ENCODE measurements at places on chromosomes 6 and 20. TPM values are rescaled to one million over a fixed set of nuclear protein-coding genes. Genes with fewer than 3 reads are reported as not detected.
A peak's percentile ranks its signal among the peaks of the same experiment; 100 is the strongest.

The SEMG1 gene
- not detected for polyA plus RNA-seq

The SPACA1 gene
- not detected for polyA plus RNA-seq

The CFB gene
- 5.0 TPM for polyA plus RNA-seq

The HLA-DOB gene
- polyA plus RNA-seq: not detected

The MEI4 gene
- polyA plus RNA-seq: 2.7 TPM

DNA sequence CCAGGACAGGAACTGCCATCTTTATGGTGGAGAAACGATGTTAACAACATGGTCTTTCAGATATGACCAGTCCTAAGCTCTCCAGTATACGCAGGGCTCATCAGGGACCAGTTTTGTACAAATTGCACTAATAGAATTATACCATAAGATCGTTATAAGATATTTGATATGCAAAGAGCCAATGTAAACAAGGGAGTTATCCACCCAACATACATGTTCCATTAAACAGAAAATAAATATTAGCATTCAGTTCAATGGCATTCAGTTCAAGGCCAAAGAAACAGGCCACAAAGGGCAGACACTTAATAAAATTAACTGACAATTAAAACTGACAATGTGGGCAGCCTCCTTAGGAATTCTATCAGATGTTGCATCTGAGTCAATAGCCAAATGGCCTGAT is 2.6 kb downstream of the GFOD1 start:
- DNase-seq: no peak

GRCh38 chr6:159499034-159499433 is 194.0 kb downstream of the SOD2 start:
- no peak for DNase-seq

DNA sequence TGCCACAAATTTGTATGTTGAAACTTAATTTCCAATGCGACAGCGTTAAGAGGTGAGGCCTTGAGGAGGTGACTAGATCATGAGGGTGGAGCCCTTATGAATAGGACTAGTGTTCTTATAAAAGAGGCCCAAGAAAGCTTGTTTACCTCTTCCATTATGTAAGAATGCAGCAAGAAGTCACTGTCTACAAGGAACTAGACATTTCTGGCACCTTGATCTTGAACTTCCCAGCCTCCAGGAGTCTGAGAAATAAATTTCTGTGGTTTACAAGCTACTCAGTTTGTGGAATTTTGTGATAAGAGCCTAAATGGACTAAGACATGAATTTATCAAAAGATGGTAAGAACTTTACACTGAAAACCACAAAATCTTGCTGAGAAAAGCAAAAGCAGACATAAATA is 173.6 kb upstream of the SGK1 start:
- no peak for DNase-seq

- DNase-seq: no peak
Measured at GRCh38 chr6:100944644-100945043, 63.5 kb upstream of the ASCC3 start.

- DNase-seq: no peak
Measured at GRCh38 chr6:1326535-1327121, 14.7 kb downstream of the FOXQ1 start.

GRCh38 chr6:111406200-111406721 is 76.8 kb downstream of the REV3L start:
- no peak for DNase-seq

DNA sequence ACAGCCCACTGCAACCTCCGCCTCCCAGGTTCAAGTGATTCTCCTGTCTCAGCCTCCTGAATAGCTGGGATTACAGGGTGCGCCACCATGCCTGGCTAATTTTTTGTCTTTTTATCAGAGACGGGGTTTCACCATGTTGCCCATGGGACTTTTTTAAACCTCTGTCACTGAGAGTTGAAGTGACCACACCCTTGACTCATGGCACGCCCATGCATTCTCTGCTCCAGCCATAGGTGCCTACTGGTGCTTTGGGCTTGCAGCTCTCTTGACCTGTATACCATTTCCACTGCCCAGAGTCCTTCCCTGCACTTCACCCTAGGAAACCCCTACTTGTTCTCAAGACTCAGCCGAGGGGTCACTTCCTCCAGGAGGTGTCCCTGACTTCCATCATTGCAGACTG is 2.4 kb upstream of the SCRT2 start:
- DNase-seq: no peak

- DNase-seq: no peak
Measured at GRCh38 chr6:38152620-38153019, 333.1 kb downstream of the ZFAND3 start.

- peak; percentile 53 for DNase-seq
Measured at GRCh38 chr6:1554476-1555310, 55.0 kb upstream of the FOXC1 start.

- DNase-seq: no peak
Measured at GRCh38 chr6:16168121-16168520, 39.2 kb downstream of the MYLIP start.

DNA sequence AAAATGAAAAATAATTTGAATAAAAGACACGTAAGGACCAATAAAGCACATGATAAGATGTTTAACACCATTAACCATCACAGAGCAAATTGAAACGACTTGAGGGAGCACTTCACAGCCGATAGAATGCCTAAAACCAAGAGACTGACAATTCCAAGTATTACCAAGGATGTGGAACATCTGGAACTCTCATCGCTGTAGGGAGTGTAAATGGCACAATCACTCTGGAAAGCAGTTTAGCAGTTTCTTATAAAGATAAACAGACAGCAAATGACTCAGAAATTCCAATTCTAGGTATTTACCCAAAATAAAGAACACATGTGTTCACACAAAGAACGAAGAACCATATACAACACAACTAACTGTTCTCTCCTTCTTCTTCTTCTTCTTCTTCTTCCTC is 8.5 kb upstream of the UBD start:
- DNase-seq: no peak

- DNase-seq: no peak
Measured at GRCh38 chr20:19631410-19631809, 126.6 kb upstream of the RIN2 start.

GRCh38 chr6:38366234-38366633 is 273.5 kb downstream of the BTBD9 start:
- DNase-seq: no peak

- DNase-seq: no peak
Measured at GRCh38 chr6:5384276-5384675, 123.0 kb downstream of the FARS2 start.

GRCh38 chr6:43593938-43594337 is 18.0 kb downstream of the POLH start:
- no peak for DNase-seq

DNA sequence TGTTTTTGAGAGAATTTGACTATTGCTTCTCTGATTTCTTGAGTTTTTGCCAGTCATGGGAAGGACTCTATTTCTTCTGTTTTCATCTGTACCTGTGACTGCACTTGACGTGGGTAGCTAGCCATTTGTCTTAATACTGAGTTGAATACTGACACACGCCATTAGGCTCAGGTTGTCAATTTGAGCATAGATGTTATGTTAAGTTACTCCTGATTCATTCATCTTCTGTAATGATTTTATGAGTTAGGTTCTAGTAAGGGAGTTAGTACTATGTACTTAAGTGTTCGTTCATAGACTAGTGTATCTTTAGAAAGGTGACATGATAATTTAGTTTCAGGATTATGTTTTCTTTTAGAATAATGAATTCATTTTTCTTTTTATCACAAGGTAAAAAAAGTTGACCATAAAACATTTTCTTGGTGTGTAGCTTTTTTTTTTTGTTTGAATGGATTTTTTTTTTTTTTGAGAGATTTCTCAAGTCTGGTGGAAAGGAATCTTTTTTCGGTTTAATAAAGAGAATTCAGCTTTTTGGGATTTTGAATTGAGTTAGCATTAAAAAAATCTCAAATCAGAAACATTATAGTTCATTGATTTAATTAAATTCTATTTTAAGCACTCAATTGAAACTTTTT is 1.7 kb downstream of the AFDN start:
- DNase-seq: no peak

GRCh38 chr6:85068221-85068620 is 303.8 kb upstream of the TBX18 start:
- DNase-seq: no peak

- no peak for DNase-seq
Measured at GRCh38 chr6:160735523-160735922, 33.5 kb downstream of the PLG start.
